ENCODE measurements at places on chromosomes 7 and 10.
A peak's percentile ranks its signal among the peaks of the same experiment; 100 is the strongest.

- no peak for DNase-seq
These were observed 33.4 kb upstream of the AFAP1L2 start for GRCh38 chr10:114437473-114438292.

- peak; percentile 26 for DNase-seq
These were observed 8.2 kb downstream of the JCAD start for GRCh38 chr10:30051220-30051619.

DNA sequence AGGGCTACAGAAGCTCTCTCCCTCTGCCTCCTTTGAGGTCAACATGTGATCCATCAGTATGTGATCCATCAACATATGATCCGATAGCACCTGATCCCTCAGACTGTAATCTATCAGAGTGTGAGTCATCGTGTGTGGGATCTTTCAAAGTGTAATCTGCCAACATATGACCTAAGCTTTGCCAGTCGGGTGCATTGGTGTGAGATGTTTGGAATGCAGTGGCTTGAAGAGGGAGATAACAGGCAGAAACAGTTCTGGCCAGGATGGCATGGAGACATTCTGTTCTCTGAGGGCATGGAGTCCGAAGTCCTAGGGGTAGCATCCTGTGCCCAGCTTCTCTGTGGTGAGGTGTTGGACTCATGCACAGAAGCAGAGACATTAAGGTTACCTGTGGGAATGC, 217.7 kb upstream of the ETV1 start:
- no peak for DNase-seq

DNA sequence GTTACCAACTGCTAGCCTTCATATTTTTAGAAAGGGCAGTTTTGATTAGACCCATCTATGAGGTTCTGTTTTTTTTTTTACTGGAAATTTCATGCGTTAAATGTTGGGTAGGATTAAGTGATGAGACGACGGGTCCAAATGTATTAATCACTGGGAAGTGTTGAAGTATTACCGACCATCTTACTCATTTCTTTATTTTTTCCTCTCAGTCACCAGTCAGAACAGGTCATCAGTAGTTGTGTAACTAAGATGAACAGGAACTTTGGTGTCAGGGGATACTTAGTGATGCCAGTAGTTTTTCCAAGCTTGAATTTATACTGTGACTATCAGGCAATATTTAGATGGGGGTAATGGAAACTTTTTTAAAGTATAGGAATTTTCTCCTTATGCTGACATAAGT, 14.2 kb downstream of the TFAM start:
- DNase-seq, result no peak

- no peak for DNase-seq
These were observed 322.6 kb downstream of the DGKB start for GRCh38 chr7:14579971-14580370.

- peak; percentile 44 for DNase-seq
These were observed 15.6 kb downstream of the ADAM8 start for GRCh38 chr10:133260895-133261725.

DNA sequence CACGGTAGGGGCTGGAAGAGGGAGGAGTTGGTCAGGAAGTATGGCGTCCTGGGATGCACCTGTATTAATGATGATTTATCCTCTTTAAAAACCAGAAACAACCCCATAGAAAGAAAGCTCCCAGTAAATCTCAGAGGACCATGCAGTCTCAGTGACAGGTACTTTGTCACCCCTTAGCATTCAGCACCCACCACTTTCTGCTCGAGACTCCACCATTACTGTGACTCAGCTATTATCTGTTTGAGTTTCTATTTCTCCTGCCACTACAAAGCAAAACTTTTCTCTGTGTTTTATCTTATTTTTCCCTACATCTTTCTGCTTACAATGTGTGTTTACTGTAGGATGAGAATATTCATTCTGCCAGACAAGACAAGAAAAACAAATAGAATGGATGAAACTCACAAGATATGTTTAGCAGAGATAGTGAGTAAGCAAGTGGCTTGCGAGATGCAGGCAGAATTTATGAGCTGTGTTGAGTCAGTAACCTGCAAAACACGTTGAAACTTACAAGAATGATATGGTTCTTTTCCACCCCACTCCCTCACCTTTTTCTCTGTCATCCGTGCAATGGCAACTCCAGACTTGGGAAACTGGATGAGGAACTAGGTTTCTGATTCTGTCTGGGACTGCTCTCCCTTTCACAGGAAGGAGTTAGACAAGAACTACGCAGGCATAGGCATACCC, 127.1 kb downstream of the AOAH start:
- no peak for DNase-seq

GRCh38 chr10:61592581-61592980, 70.1 kb upstream of the CABCOCO1 start:
- no peak for DNase-seq

GRCh38 chr10:13263591-13263990, 29.4 kb upstream of the UCMA start:
- DNase-seq, result no peak

DNA sequence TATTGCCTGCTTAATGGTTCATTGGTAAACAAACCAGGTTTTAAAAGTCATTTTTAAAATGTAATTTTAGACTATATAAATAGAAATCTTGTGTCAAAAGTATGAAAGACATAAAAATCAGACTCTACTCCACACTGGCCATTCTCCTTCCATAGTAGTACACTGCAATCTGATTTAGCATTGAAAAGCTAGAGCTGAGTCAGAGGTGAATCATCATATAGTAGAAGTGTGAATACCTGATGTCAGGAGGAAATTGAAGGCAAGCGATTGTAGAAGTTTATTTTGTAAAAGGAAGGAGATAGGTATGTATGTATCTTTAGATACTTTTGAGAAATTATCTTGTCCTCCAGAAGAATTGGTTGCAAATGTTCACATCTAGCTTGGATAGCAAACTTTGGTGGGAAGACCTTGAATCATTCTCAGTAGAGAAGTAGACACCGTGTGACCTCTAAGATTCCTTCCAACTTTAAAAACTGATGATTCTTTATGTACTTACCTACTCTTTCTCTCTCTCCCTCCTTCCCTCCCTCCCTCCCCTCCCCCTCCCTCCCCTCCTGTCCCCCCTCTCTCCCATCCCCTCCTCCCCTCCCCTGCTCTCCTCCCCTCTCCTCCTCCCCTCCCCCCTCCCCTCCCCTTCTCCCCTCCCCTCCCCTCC, 88.1 kb downstream of the BTAF1 start:
- no peak for DNase-seq

DNA sequence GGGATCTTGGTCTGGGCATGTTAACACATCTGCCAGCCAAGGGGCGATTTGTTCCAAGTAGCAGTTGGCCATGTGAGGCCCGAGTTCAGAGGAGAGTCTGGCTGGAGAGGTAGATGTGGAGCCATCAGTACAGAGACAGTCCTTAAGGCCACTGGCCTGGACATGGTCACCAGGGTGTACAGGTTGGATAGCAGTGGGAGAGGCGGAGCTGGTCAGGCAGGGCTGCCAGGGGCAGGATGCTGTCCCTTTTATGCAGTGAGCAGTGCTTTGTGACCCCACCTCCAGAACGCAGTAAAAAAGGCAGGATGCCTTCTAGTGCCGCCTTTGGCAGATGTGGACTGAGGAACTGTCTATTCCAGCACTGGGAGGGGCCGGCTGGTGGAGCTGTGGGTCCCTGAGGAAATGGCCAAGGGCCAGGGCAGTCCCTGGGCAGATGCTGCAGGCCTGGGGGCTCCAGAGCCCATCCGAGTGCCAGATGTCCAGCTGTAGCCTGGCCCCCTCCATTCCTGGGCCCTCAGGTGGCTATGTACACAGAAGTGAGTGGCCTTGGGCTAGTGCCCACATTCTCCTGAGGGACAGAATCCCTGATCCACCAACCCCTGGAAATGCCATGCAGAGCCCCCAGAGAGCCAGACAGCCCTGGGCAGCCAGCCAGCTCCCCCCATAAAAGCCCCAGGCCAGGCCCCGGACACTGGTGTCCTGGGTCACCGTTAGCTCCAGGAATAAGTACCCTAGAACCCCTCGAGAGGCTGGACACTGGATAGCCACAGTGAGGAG, 17.2 kb upstream of the MYL7 start:
- DNase-seq, result no peak

- no peak for DNase-seq
These were observed 34.5 kb upstream of the GSAP start for GRCh38 chr7:77450613-77451012.

GRCh38 chr7:81484261-81484660, 285.6 kb downstream of the HGF start:
- peak; percentile 91 for DNase-seq

DNA sequence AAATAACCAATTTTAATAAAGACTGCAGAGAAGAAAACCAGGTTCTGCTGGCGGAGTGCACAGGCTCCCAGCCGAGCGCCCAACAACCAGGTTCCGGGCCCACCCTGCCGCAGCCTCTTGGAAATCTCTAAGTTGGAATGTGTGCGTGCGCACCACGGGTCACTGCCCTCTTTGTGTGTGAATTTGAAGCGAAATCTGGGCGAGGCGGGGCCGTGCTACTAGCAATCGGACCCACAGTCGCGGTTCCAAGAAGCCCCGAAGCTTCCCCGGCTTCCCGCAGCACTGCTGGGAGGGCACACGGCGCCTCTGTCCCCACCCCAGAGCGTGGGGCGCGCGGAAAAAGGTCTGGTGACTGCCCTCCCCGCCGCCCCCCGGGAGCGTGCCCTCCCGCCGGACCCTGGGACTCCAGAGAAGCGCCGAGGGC, 666 bp upstream of the MAP3K8 start:
- peak; percentile 78 for DNase-seq

DNA sequence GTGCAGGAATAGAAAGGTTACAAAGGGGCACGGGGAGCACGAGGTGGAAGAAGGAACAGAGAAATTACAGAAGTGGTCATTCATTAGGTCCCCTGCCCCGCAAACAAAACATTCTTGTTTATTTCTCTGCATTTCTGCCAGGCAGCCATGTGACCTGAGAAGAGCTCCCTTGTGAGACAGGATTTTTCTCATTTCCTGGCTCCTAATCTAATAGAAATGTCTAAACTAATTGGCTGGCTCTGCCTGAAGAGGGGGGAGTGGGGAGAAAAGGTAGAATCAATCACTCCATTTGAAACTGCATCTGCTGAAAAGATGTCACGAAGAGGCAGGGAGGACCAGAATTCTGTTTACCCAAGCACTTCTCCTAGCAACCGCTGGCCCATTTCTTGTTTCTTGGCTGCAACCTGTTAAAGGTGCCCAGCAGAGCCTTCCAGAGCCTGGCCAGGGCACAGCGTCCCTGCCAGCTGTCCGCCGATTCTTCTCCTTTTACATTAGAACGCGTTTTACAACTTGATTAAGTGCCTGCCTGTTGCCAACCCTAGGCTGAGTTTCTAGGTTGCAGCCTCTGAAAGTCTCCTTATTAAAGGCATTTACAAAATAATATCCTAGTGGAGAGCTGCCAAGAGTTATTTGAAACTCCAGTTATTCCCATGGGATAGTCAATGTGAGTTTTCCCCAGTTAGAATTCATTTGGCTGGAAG, 1227.6 kb downstream of the TYW1 start:
- no peak for DNase-seq

GRCh38 chr10:119373294-119374102, 166.1 kb downstream of the GRK5 start:
- DNase-seq, result no peak

DNA sequence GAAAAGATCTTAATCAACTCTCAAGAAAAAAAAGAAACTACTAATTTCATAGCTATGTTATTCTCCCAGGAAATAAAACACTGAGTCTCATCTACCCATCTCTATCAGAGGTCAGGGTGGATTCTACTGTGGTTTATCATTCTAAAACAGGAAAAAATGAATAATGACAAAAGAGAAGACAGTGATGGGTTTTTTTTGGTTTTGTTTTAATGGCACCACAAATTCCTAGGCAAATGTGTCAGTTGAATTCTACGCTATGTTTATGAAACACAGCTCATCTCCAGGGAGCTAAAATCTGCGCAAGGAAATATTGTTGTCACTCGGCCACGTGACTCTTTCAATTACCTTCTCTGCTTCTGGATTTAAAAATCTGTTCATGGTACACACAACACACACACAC, 393.4 kb upstream of the SORCS1 start:
- DNase-seq, result no peak

DNA sequence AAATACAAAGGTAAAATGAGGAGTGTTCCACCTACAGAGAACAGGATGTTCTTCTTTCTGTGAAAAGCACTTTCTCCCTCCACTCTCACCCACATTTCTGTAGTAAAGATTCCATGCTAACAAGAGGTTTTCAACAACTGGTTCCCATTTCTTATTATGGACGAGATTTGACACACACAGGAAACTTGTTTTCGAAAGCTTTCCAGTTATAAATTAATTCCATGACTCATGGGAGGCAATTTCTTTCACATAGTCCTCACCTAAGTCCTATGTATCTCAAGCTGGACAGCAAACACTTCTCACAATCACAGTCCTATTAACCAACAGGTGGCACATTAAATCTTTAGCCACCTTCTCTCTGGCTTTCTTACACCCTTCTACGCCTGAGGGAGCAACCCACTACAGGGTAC, 24.5 kb downstream of the RAPGEF5 start:
- peak; percentile 18 for DNase-seq

GRCh38 chr10:13448216-13448615, 80.6 kb downstream of the BEND7 start:
- DNase-seq, result no peak

DNA sequence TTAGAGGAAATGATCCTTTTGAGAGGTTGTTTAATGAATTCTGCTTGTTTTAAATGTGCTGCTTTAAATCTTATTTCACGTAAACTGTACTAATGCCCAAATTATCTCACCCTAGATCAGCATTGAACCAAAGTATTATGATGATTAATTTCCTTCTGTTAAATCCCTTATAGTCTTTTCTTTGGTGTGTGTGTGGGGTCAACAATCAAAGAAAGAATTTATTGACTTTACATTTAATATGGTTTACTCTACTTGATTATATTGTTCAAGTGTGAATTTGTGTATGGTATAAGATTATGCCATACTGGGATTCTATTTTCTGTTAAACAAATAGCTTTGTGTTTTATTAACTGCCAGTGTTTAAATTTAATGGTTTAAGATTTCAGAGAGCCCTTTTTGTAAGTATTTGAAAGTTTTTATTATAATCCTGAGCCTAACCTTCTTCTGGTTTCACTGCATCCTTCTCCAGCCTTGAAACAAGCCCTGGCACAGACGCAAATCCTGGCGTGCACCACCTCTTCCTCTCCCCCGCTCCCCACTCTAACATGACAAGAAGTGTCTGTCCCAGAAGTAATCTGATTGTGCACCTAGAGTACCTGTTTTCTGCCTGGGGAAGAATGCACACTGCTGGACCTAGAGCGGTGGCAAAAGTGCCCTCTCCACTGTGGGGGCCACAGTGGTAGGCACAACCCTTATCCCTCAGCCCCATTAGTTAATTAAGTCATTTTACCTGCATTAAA, 70.6 kb downstream of the KAT6B start:
- DNase-seq, result no peak

DNA sequence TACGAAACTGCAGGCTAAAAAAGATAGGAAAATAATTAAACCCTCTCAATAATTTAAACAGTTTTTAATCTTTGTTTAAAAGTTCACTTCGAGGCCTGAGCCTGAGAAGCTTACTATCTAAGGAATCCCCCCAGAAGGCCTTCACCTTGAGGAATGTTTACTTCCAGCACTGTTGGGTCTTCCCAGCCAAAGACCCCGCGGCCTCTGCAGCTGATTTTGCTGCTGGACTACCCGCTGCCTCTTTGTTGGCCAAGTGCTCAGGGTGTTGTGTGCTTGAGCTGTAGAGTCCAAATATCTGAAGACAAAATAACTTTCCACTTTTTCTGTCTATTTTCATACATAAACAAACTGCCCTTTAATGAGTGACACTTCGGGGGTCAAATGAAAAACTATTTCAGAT, 292.7 kb downstream of the GLRX3 start:
- DNase-seq, result no peak

GRCh38 chr7:100745184-100745583, 11.8 kb downstream of the ZAN start:
- DNase-seq, result peak; percentile 44

- DNase-seq, result no peak
These were observed 325.3 kb downstream of the RPS24 start for GRCh38 chr10:78358982-78359381.
